ENCODE measurements at places on chromosomes 7 and 10.

GRCh38 chr10:73094986-73095480, 1.6 kb downstream of the P4HA1 start:
- DNase-seq = no peak

DNA sequence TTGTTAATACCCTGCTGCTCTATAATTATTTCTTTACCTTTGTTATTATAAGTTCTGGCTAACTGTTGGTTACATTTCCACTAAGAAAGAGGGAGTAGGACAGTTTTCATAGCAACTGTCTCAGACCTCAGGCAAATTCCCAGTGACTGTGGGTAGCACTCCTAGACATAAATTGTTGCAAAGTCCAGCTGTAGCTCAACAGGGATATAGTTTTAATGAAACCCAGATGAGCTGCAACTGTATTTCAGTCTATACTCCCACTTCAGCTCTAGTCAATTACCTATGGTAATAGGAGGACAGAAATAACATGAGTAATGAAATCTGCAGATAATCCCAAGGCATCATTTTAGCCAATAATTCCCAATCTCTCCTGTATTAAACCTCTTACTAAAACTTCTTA, 103.0 kb upstream of the SEMA3A start:
- no peak for DNase-seq

DNA sequence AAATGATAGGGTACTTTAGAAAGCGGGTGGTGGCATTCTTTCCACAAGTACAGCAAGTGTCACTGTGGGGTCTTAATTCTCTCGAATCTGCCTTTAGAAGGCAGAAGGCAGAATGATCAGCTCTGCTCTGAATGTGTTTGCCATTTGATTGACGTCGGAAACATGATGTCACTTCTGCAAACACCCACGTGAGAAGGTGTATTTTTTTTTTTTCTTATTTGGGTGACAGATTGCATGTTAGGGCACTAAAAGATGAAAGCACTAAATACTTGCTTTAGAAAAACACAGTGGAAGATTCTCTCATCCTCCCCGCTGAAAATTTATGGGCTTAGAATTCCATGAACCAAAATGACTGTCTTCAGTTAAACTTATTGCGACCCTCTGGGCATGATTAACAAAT, 150.2 kb downstream of the TCF7L2 start:
- no peak for DNase-seq

- DNase-seq = no peak
Observed at GRCh38 chr7:157499835-157500153, 163.0 kb downstream of the DNAJB6 start.

DNA sequence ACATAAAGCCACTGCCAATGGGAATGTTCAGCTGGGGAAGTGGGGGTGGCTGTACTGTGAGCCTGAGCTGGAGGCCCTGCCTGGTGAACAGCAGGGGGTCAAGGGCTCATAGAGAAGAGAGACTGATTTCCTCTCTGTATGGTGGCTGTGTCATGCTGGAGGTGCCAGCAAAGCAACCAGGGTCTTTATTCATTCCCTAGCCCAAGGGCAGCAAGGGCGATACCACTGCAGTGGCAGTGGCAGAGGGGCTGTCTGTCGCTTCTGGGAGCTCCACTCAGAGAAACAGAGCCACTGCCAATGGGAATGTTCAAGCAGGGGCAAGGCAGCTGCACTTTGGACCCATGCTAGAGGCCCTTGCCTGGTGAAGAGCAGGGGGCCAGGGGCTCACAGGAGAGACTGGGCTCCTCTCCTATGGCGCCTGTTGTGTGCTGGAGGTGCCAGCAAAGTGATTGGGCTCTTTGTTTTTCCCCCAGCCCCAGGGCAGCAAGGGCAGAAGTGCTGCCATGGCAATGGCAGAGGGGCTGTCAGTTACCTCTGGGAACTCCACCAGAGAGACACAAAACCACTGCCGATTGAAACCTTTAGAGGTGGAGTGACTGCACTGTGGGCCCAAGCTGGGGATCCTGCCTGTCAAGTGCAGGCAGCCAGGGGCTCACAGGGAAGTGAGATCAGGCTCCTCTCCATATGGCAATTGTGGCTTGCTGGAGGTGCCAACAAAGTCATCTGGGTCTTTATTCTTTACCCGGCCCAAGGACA, 545.1 kb downstream of the SH2D4B start:
- no peak for DNase-seq

DNA sequence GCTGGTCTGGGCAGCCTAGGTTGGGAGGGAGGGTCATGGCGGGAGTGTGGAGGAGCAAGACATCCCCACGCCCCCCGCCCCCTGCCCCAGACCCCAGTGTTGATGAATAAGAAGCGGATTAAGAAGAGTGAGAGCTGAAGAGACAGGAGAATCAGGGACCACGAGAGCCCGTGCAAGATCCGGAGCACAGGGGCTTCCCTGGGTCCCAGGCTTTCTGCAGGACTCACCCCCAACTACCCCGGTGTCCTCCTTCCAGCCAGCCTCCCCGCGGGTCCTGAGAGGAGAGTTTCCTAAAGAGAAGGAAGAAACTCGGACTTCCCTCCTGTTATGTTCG, 20.1 kb downstream of the GHRHR start:
- DNase-seq = no peak

DNA sequence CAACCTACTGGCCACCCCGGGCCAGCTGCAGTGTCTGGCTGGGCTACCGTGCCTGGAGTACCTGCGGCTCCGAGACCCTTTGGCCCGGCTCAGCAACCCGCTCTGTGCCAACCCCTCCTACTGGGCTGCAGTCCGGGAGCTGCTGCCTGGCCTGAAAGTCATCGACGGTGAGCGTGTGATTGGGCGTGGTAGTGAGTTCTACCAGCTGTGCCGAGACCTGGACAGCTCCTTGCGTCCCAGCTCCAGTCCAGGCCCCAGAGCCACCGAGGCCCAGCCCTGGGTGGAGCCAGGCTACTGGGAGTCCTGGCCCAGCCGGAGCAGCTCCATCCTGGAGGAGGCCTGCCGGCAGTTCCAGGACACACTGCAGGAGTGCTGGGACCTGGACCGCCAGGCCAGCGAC, 4.2 kb downstream of the RARRES2 start:
- no peak for DNase-seq

GRCh38 chr10:112491144-112491543, 44.1 kb downstream of the VTI1A start:
- DNase-seq = no peak

DNA sequence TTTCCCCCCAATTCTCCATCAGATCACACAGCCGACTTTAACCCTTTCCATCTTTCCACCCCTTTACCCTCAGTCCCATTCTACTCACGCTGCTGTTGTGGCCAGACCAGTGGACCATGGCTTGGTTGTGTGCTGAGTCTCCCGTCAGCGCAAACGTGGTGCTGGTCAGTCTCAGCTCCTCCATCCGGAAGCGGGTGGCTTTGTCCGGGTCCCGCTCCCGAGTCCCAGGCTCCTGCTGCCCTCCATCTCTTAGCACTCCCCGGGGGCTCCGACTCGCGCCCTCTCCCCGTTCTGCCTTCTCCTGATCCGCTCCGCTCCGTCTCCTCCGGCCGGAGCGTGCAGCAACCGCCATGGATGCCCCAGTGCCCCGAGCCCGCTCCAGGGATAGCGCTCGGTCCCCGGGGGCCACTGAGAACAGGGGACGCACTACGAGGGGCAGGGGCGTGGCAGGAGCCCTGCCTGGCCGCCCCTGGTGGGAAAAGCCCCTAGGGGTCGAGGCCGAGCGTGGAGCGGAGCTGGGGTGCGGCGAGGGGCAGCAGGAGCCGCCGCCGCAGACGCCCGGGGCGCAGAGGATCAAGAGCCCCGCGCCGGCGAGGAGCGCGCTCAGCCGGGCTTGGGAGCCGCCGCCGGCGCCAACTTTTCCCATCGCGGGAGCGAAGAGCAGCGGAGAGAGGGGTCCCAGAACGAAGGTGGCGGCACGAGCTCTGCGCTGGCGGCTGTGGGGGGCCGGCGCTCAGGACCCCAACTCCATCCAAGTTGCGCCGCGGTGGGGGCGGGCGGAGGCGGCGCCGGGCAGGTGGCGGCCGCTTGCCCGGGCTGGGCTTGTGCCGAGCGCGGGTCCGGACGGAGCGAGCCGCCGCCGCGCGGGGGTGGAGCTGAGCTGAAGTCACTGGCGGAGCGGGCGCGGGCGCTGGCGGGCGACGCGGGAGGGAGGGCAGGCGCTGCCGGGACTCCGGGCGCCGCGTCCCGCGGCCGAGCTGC, at the start of gene SORCS1:
Gene SORCS1, minus strand, starts transcription at position 826 of the 981 bp plus-strand sequence.
- DNase-seq = peak; percentile 54

- DNase-seq = no peak
Observed at GRCh38 chr7:119681336-119681735, 591.6 kb upstream of the KCND2 start.

DNA sequence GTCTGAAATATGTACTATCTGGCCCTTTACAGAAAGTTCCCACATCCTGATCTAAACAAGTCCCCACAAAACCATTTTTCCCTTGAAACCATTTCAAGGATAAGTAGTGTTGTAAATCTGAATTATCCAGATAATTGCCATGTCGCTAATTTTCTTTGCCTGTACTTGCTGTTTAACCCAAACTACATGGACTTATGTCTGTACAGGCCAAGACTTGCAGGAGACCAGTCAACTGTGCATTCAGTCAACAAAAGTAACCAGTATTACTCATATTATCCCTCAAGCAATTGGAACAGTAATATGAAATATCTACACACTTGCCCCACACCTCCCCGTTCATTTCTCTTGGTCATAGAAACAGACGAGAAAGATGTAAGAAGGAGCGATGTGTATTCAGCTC, 347.8 kb upstream of the NFE2L3 start:
- no peak for DNase-seq

- DNase-seq = no peak
Observed at GRCh38 chr7:155764438-155764793, 47.8 kb downstream of the SHH start.

DNA sequence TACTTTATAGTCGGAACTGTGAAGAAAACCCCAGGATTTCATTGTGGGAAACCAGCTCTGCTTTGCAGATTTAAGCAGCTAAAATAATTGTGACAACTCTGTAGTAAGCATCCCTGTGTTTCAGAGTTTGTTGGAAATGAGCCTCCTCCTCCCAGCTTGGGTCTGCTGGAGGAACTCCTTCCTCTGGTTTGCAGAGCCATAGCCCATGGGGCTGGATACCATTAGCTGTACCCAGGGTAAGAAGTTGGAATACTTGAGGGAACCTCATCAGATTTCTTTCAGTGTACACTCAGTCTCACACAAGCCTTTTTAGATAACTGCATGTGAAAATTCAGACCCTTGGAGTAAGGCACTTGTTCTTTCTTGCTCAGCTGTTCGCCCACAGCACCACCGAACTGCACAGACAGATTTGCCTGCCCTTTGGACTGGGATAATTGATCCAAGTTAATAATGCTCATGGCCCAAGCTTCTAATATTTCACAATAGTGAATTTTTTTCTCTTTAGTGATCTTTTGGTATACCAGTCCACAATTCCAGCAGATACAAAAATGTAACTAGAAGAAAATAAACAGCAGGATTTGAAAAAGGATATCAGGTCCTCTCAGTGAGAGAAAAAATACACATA, 467.4 kb upstream of the FZD8 start:
- DNase-seq = no peak

- DNase-seq = no peak
Observed at GRCh38 chr7:138546829-138547228, 86.8 kb downstream of the TRIM24 start.

Measured in SK-N-DZ (cell line).